ENCODE measurements at places on chromosomes 16 and 17.

DNA sequence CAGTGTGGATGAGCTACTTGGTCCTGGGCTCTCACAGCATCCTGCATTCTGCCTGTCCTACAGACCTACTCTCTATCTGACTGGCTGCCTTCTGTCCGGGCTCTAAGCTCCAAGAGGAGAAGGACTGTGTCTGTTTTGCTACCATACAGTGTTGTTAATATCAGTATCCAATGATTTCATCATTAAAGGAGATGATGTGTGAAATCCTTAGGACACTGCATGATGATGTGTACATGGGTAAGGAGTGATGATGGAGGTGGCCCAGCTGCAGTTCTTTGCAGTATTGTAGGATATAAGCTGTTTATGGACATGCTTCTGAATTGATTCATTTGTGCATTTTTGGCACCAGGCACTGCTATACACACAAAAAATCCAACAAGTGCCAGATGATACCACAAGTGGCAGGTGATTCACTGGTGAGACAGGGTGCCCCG, 536.9 kb upstream of the CDH11 start:
- DNase-seq, result no peak

DNA sequence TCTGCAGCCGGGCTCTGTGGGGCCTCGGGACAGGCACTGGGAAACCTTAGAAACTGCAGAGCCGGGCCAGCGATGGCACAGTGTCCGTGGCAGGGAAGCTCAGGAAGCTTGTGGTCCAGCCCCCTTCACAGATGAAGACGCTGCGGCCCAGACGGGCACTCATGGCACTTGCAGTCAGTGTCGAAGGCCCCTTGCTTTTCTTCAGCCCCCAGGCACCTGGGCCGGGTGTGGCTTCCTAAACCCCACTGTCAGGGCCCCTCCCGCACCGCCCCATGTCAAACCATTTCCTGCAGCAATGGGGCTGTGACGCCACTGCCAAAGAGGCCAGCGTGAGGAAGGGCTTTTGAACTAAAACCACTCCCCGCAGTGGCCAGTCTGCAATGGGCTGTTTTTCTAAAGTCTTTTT, 164.0 kb downstream of the LAT start:
- no peak for DNase-seq

DNA sequence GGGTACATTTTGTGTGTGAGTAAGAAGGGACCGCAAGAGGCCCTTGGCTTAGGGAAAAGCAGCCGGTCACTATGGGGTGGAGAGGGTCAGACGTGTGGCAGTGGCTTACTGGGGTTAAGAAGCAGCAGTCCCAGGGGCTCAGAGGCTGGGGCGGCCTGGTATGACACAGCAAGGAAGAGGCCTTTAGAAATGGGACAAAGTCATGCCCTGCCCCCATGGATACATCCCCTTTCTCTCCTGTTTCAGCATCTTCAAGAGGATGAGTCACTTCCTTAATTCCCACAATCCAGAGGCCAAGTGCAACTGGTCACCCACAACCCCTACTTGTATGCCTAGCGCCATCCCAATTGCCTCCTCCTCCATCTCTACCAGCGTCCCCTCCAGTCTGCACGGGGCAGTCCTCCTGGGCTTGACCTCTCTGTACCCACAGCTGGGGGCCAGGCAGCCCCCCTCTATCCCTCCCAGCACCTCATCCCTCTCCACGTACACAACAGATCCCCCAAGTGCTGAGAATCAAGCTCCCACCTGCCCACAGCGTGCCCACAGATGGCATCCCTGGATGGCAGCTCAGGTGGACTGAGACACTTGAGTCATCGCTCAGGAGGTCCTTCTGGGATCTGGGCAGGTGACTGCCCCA, 6.9 kb upstream of the EFTUD2 start:
- no peak for DNase-seq

- no peak for DNase-seq
Measured at GRCh38 chr16:8673611-8674412, 605 bp upstream of the ABAT start.

- DNase-seq, result no peak
Measured at GRCh38 chr16:23571895-23572294, 14.4 kb downstream of the UBFD1 start.
